B cell (primary cell): ENCODE measurements at places on chromosomes 3 and 15. TPM values are rescaled to one million over a fixed set of nuclear protein-coding genes. Genes with fewer than 3 reads are reported as not detected.

Gene RFTN1
- 151 and 156 TPM in 2 replicates for total RNA-seq

Gene SI
- total RNA-seq, result not detected in 2 replicates

Gene UACA
- total RNA-seq, result 1.8 and 2.7 TPM in 2 replicates

Gene DNAH12
- total RNA-seq, result 0.17 and 0.39 TPM in 2 replicates

Gene B3GALNT1
- 6.4 and 9.8 TPM in 2 replicates for total RNA-seq

Gene ACAD9
- total RNA-seq, result 57.6 and 71.8 TPM in 2 replicates

DNA sequence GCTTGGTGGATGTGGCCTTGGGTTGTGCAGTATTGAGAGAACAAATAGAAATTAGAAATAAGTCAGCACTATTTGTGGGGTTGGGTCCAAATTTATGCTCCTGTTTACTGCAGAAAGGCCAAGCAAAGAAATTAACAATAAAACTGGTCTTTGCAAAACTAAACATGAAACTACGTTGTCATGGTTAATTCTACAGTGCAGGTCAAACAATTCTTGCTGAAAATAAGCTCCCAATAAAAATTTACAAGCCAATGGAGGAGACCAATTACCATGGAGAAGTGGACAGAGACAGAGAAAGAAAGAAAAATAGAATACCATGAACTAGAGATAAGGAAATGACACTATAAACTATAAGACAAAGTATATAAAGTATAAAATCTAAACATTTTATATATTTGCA, 101.3 kb downstream of the CDIN1 start:
- DNase-seq, result no peak

DNA sequence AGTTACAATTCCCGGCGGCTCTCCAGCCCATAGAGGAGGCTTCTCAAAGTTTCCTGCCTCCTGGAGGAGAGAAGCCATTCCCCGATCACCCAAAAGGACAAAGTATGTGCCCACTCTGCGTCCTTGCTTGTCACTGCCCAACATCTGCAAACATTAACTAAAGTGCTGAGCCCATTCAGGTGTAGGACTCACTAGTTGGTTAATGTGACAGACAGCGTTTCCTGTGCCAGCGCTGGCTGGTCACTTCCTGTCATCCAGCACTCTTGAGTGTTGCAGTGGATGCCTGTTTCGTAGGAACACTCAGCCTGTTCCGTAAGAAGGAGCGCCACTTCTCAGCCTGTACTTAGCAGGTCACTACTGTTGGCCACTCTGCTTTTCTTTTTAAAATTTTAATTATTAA, 100.3 kb downstream of the APBA2 start:
- no peak for DNase-seq

DNA sequence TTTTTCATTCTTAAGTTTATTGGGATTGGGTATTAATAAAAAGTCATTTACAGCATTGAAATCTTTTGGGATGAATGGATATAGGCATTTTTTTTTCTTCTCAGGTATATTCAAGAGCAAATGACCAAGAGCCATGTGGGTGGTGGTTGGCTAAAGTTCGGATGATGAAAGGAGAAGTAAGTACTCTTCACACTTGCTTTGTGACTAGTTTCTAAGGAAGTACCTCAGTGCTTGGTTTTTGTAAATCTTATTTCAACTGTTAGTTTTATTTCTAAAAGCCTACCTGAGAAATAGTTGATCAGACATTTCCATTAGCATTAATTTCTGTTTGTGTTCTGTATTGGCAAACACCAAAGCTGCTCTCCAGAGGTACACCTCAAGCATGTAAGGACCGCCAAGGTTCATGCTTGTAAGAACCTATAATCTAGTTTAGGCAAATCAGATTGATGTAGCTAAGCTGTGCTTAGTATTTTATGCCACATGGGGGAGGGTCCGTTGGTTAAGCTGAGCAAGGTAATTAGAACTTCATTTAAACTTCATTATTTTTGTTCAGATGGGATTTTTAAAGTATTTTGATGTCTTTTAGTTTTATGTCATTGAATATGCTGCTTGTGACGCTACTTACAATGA, 35.4 kb downstream of the FXR1 start:
- peak; percentile 43 for DNase-seq

DNA sequence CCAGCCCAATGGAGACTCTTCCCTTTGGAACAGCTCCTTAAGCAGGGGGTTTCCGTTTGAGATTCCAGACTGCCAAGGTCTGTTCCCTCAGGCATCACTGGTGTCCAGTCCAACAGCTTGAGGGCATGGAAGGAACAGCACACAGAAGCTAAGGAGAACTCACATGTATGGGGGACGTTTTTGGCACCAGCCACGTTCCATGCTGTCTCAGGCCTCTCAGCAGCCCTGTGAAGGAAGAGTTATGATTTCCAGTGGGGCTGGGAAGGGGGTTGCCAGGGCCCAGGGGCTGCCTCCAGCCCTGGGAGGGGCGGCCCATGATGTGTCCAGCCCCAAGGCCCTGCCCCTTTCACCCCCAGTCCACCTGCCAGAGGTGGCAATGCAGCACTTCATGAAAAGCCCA, 7.5 kb upstream of the RHO start:
- DNase-seq, result no peak

- DNase-seq, result no peak
Measured at GRCh38 chr15:100307241-100308212, 34.2 kb downstream of the ADAMTS17 start.

DNA sequence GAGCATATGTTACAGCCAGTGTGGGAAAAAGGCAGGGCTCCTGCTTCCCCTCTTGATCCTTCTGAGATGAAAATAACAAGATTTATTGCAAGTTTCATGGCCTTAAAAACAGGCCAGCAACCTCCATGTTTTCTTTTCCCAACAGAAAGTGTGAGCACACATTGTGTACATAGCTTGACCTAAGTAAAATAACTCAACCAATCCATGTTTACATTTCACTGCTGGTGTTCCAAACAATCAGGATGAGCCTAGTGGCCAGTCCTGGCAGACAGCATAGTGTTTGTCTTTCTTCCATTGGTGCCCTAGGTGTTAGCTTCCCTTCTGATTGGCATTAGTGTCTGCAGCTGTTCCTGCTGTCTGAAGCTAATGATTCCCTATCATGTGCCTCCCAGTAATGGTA, 847.7 kb downstream of the EPHA3 start:
- DNase-seq, result no peak

GRCh38 chr15:101246391-101246790, 5.5 kb downstream of the CHSY1 start:
- peak; percentile 30 for DNase-seq

- DNase-seq, result no peak
Measured at GRCh38 chr3:126064627-126065258, 19.2 kb downstream of the SLC41A3 start.

DNA sequence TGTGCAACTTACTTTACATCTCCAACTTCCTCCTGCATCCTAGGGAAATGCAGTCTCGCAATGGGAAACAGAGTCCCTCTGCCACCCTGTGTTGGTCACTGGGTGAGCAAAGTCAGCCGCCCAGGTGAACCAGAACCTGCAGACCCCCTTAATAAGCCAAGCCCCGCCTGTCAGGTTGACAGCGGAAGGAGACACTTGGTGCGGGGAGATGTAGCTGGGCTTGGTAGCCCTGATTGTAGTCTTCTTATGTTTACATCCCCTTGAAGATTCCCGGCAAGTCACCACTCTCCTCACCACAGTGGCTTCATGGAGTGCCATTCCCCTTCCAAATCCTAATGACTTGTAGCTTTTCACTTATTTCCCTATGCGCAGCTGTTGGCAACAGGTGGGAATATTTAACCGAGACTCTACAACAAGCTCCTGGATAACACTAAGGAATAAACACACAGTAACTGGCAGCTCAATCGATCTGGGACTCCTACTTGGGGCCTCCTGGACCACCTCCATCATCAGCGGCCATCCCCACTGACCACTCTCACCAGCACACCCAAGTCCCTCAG, 17.7 kb upstream of the CLSTN2 start:
- DNase-seq, result no peak
